ENCODE measurements at places on chromosomes 12 and 14. TPM values are rescaled to one million over a fixed set of nuclear protein-coding genes. Genes with fewer than 3 reads are reported as not detected.

NEDD8 gene
- total RNA-seq = 492 TPM

TMEM30B gene
- total RNA-seq = under 0.01 TPM

TESPA1 gene
- not detected for total RNA-seq

RNF212B gene
- not detected for total RNA-seq

STAT6 gene
- 58.1 TPM for total RNA-seq

EIF2B1 gene
- total RNA-seq = 63.1 TPM

SPIC gene
- not detected for total RNA-seq

OR10P1 gene
- not detected for total RNA-seq

SDR9C7 gene
- not detected for total RNA-seq

EML5 gene
- 0.15 TPM for total RNA-seq

Measured in epithelial cell of umbilical artery (primary cell).